Heart right ventricle (tissue), 16 donors: ENCODE measurements at places on chromosomes 7 and 10.

DNA sequence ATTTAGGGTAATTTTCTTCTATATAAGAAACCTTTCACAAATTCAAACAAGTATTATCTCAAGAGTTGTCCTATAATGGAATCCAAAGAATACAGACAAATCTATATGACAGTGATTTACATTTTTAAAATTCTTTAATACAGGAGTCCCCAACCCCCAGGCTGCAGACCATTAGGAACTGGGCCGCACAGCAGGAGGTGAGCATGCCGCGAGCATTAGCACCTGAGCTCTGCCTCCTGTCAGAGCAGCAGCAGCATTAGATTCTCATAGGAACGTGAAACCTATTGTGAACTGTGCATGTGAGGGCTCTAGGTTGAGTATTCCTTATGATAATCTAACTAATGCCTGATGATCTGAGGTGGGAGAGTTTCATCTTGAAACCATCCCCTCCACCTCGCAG, 37.7 kb downstream of the SNX13 start:
- DNase-seq, result no peak

GRCh38 chr7:74025730-74026129, 2.2 kb upstream of the ELN start:
- DNase-seq, result no peak

GRCh38 chr7:64602518-64602917, 39.6 kb upstream of the ZNF680 start:
- DNase-seq, result no peak

GRCh38 chr7:95433952-95434556, 774 bp downstream of the PON2 start:
- no peak for DNase-seq

- no peak for DNase-seq
These were observed 2.6 kb upstream of the ASCC1 start for GRCh38 chr10:72218726-72219125.
